Right kidney (tissue), 9 donors: ENCODE measurements at places on chromosomes 11 and 22.

DNA sequence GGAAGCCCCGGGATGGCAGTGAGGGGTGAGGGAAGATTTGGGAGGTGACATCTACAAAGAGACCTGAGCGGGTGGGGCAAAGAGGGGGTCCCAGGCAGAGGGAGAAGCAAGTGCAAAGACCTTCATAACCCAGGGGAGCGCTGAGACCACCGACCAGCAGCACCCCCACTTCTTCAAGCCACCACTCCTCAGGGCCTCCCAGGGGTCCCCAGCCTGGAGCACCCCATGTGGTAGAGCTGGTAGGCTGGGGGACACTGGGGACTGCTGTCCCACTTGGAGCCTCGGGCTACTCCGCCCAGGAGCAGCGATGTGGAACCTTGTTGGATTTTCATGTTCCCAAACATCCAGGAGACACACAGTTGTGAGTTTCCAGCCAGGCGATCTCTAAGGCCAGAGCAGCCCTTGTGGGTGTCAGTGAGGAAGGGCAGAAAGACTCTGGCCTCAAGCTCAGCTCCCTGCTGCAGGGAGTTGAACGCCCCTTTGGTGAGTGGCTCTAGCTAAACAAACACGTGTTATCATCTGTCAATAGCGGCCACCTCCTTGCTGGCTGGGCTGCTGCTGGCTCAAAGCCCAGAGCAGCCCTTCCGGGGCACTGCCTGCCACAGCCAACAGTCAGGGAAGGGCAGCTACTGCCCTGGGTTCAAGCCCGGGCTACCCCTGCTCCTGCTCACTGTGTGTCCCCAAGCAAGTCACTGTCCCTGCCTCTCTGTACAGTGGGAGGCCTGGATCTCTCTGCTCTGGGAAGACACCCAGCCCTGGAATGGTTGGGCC is 25.7 kb upstream of the CHKA start:
- no peak for DNase-seq

DNA sequence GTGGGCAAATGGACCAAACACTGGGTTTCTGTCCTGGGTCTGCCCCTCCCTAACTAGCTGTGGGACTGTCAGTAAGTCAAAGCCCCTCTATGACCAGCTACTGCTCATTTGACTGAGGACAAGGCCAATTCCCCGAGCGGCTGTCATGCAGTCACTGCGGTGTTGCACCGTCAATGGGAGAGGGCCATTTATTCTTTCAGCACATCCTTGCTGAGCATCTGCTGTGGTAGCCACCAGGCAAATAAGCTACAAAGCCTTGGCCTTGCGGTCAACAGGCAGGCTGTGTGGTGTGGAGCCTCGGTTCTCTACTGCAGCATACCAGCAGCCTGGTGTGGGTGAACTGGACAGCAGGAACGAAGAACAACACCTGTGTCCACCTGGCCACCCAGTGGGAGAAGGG is 25.8 kb upstream of the SERPIND1 start:
- no peak for DNase-seq

DNA sequence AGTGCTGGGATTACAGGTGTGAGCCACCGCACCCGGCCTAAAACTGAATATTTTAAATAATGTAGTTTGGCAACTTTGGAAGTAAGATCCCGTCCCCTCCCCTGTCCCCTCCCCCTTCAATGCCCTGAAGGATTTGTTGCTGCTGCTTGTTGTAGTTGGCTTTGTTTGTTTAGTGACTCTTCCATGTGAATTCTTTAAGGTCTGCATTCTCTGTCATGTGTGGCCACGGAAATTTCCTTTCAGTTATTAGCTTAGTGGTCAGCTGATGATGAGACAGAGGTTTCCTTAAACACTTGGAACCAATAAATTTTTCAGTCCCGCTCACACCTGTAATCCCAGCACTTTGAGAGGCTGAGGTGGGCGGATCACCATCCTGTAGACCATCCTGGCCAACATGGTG is 109.9 kb downstream of the MPPED1 start:
- DNase-seq: no peak

GRCh38 chr11:112786886-112787530 is 174.2 kb upstream of the NCAM1 start:
- no peak for DNase-seq

GRCh38 chr11:19420868-19421533 is 180.3 kb upstream of the E2F8 start:
- no peak for DNase-seq

DNA sequence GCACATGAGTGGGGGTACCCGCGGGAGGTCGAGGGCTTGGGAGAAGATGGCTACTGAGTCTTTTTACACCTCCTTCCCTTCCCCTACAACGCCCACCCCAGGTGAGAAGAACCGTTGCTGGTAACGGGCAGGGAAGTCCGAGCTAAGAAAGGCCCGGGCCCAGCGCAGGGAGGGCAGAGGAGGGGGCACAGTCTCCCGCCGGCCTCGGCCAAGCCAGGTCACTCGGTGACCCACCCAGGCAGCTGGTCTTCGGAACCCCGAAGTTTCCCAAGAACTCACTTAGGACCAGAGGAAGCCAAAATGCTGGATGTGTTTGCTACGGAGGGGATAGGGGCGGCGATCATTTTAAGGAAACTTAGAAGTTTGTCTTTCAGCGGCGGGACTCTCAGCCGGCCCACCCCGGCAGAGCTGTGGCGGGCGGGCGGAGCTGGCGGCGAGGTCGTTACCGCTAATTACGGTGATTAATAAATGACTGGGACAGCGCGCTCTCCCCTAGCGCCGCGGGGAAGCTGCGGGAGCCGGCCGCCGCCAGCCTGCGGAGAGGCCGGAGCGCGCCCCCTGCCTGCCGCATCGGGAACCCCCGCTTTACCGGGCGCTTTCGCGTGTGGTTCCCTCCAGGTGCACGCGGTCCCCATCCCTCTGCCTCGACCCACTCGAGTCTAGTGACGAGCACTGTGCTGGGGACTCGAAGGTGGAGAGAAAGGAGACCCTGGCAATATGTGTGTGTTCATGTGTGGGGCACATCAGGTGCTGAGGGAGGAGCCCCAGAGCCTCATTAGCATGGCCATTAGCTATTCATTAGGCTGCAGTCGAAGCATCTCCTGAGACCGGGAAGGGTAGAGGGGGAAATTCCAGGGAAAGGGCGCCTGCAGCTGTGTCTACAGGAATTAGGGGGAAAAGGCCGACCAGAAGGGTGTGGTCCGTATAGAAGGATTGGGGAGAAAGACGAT is 945 bp downstream of the ROBO3 start:
- DNase-seq: peak; percentile 77

DNA sequence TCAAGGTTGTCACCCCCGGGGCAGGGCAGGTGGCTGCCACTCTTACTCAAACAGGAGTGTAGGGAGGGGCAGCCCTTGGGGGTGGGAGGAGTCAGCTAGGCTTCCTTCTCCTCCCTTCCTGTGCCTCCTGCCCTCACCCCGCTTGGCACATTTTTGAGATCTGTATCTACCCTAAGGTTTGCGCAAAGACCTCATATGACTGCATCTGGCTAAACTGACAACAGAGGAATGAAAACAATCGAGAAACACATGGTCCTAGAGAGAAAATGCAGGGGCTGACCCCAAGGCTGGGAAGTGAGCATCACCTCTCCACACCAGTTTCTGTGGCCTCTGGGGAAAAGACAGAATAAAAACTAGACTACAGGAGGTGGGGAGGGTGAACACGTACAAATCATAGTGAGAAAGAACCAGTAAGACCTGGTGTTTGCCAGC is 28.1 kb downstream of the IGSF9B start:
- DNase-seq: no peak

DNA sequence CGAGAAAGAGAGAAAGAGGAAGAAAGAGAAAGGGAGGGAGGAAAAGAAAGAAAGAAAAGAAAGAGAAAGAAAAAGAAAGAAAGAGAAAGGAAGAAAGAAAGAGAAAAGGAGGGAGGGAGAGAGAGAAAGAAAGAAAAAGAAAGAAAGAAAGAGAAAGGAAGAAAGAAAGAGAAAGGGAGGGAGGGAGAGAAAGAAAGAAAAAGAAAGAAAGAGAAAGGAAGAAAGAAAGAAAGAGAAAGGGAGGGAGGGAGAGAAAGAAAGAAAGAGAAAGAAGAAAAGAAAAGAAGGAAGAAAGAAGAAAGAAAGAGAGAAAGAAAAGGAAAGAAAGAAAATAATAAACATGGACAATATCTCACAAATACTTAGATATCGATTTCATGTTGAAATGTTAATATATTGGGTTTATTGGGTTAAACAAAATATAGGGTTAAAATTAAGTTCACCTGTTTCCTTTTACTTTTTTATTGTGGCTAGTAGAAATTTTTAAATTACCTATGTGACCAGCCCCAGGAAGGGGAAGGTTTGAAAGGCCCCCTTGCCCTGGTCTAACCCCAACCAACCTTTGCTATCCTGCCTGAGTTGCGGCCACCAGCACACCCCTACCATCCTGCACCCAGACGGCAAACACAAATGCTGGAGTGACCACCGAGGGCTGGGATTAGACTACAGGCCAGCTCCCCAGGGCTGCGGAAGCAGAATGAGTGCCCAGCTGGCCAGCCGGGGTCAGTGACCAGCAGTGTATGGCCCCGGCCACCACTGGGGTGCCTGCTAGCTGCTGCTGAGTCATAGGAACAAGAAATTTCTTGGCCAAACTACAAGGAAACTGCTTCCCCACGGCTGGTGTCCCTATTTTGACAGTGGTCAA is 81.0 kb upstream of the FGF3 start:
- DNase-seq: no peak

GRCh38 chr11:45209891-45210699 is 63.7 kb downstream of the PRDM11 start:
- peak; percentile 90 for DNase-seq

DNA sequence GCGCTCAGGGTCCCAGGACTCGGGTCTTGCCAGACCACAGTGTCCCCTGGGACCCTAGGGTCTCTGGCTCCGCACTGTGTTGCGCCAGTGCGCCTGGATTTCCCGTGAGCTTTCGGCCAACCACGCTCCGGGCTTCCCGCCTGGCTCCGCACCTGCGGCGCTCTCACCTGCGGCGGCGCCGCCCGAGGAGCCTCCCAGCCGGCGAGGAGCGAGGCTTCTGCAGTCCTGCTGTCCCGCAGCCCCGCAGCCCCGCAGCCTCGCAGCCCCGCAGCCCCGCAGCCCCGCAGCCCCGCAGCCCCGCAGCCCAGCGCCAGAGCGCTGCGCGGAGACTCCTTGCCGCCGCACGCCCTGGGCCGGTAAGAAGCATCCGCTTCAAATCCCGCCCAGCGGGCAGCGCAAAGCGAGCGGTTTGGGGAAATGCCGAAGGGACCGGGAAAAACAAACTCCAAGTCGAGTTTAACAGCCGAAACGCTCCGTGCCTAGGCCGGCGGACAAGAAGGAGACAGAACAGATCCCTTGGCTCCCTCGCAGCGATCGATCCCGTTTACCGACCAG is 939 bp downstream of the ALX4 start:
- DNase-seq: no peak

DNA sequence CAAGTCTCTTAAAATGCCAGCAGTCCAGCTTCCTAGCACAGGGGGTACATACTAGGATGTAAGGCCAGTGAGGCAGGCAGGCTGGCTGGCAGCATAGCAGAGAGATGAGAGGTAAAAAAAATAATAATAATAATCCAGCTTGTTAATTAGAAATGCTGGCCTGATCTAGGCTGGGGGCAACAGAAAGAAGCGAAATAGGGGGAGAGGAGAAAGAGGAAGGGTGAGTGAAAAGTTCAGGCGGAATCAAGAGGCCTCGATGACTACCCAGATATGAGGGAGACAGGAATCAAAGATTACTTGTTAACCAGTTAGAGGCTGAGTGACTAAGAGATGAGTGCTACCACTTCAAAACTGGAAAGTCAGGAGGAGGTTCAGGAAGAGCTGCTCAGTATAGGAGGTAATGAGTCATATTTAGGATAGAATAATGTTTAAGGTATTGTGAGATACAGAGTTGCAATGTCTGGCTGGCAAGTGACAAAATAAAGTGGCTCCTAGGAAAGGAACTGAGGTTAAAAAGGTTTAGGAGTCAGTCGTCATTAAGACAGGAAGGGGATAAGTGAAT is 2.8 kb downstream of the ALKBH8 start:
- no peak for DNase-seq

GRCh38 chr11:1289211-1289935 is 20.1 kb downstream of the TOLLIP start:
- no peak for DNase-seq

- DNase-seq: no peak
These were observed 1.2 kb downstream of the DGCR2 start for GRCh38 chr22:19120829-19121630.

DNA sequence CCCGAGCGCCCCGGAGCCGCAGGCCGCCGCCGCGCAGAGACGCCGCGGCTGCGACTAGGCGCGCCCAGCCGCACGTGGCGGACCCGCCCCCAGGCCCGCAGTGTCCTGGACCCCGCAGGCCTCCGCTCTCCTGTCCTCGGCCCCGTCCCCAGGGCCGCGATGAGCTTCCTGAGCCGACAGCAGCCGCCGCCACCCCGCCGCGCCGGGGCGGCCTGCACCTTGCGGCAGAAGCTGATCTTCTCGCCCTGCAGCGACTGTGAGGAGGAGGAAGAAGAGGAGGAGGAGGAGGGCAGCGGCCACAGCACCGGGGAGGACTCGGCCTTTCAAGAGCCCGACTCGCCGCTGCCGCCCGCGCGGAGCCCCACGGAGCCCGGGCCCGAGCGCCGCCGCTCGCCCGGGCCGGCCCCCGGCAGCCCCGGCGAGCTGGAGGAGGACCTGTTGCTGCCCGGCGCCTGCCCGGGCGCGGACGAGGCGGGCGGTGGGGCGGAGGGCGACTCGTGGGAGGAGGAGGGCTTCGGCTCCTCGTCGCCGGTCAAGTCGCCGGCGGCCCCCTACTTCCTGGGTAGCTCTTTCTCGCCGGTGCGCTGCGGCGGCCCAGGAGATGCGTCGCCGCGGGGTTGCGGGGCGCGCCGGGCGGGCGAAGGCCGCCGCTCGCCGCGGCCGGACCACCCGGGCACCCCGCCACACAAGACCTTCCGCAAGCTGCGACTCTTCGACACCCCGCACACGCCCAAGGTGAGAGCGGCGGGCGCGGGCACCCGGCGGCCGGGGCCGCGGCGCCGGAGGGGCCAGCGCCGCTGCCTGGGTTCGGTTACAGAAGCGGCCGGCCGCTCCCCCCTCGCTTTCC is 528 bp downstream of the WEE1 start:
- peak; percentile 84 for DNase-seq

DNA sequence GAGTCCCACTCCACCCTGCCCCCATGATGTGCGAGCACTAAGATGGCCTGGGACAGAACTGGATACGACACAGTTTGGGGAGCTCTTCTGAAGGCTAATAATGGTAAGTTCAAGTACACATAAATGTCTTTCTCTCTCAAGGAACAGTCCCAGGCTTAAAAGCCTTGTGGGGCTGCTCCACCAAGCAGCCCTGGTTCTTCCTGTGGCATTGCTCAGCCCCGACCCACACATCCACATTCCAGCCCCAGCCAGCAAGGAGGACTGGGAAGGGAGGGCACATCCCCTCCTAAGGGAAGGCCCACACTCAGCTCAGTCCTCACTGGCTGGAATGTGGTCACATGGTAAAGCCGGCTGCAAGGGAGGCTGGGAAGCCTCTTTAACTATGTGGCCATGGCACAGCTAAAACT is 13.3 kb upstream of the MB start:
- no peak for DNase-seq

DNA sequence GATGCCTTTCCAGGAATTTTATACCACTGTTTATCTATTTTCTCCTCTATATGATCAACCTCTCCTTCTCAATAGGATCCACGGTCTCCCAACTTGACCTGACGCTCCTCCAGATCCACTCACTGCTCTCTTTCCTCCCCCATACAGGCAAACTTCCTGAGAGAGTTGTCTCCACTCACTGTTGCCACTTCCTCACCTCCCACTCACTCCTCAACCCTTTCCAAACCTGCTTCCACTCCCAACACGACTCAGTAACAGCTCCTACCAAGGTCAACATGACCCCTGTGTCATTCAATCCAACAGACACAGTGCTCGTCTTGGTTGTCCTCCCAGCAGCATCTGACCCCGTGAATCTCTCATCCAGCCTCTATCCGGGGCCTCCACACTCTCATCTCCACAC is 3.1 kb downstream of the APBB1 start:
- DNase-seq: no peak

GRCh38 chr11:79076526-79077115 is 364.2 kb downstream of the TENM4 start:
- no peak for DNase-seq
